MCF 10A (cell line): ENCODE measurements at places on chromosomes 4 and X.

GRCh38 chr4:97912156-97912555 is 231.1 kb downstream of the STPG2 start:
- H3K4me3 ChIP-seq, result no peak overlapping the region
- no peak for DNase-seq
- H3K27ac ChIP-seq, result no peak overlapping the region
- H3K27me3 ChIP-seq, result no peaks in the 10 kb centered on the region

DNA sequence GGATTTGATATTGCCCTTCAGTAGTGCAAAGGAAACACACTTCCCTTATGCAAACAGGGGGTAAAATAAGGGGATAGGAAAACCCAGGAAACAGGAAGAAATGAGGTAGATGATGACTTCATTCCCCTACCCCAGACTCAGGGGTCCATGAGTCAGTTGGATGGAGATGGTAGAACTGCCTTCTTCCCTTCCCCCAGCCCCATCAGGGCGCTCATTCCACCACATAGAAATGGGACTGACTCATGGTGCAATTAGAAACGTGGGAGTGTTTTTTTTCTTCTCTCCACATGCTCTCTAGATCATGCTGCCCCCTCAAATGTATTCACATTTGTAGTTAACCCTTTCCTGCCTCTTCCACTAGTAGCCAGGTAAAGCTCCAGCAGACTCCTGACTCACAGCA is 23.1 kb upstream of the ARMCX2 start:
- H3K27ac ChIP-seq, result no peak overlapping the region
- H3K36me3 ChIP-seq, result peaks cover 6% of the 10 kb centered on the region
- peaks cover 70% of the 10 kb centered on the region for H3K27me3 ChIP-seq
- no peaks in the 10 kb centered on the region for H3K4me1 ChIP-seq
- H3K4me3 ChIP-seq, result no peak overlapping the region

DNA sequence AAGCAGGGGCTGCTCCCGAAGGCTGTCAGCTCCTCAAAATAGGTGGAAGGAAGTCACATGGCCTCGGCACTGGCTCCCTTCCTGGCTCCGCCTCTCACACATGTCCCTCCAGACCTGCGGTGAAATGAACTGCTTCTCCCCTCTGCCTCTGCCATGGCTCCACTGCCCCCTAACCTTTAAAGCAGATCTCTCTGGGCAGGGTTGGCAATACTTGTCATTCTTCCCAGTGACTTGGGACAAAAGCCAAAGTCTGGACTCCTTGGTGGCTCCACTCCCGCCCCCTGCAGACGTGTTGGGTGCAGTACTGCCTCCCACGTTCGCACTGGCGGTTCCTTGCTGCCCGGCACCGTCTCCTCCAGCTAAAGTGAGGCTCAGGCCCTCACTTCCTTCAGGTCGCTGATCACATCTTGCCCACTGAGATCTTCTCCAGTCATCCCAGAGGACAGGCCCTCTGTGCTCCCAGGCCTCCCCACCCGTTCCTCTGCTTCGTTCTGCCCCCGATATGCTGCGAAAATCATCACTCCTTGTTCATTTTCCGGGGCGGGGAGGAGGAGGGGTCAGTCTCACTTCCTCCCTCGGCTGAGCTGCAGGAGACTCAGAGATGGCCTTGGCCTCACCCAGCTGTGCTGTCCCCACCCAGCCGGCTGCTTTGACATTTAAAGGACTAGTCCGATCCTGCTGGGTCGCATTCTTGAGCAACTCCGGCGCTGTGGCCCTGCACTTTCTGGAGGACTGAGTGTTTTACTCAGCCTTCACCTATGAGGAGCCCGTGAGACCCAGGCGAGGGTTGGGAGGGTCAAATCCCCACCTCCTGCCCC is 97.4 kb downstream of the PHKA2 start:
- peak overlapping the region; percentile 97 for H3K27ac ChIP-seq
- peaks cover 17% of the 10 kb centered on the region for H3K36me3 ChIP-seq
- no peaks in the 10 kb centered on the region for H3K27me3 ChIP-seq

DNA sequence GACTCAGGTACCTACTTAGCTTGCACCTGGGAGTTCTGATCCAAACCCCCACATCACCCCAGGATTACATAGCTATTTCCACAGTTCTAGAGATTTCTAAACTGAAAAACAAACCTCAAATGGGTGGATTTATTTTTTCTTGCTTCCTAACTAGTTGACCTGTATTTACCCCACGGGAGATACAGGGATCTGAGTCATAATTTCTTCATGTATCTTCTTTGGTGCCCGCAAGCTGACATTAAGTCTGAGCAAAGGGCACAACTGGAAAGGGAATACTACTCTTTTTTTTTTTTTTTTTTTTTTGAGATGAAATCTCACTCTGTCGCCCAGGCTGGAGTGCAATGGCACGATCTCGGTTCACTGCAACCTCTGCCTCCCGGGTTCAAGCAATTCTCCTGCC is 10.0 kb upstream of the ELOVL6 start:
- H3K36me3 ChIP-seq, result no peaks in the 10 kb centered on the region
- DNase-seq, result peak; percentile 35

DNA sequence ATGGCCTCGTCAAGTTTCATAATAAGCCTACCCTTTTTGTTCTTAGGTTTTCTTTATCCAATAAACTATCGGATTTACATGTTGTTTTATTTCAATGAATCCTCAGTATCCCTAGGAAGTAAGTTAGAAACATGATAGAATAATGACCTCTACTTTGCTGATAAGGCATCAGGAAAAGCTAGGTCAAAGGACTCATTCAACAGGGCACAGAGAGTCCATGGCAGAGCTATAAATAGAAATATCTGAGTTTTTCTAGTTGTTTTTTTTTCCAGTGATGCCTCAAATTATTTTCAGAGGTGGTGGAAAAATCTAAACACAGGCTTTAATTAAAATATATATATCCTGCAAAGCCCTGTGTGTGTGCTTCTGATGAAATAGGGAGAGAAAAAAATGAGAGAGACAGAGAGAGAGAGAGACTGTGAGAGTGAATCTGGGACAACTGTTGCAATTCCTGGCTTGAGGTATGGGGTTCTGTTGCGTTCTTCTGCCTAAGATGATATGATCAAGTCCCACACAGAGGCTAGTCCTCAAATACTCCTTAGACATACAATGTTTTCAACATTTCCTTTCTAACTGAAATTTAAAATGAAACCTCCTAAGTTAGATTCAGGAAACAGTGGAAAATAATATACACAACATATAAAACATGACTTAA is 139.9 kb downstream of the HDX start:
- DNase-seq, result no peak
- H3K4me1 ChIP-seq, result peaks cover 4% of the 10 kb centered on the region
- H3K27ac ChIP-seq, result peak overlapping the region; percentile 76
- no peaks in the 10 kb centered on the region for H3K27me3 ChIP-seq

- no peaks in the 10 kb centered on the region for H3K27me3 ChIP-seq
- no peak for DNase-seq
- peaks cover 8% of the 10 kb centered on the region for H3K4me1 ChIP-seq
- no peaks in the 10 kb centered on the region for H3K36me3 ChIP-seq
Measured at GRCh38 chr4:174709526-174709925, 119.5 kb downstream of the GLRA3 start.

DNA sequence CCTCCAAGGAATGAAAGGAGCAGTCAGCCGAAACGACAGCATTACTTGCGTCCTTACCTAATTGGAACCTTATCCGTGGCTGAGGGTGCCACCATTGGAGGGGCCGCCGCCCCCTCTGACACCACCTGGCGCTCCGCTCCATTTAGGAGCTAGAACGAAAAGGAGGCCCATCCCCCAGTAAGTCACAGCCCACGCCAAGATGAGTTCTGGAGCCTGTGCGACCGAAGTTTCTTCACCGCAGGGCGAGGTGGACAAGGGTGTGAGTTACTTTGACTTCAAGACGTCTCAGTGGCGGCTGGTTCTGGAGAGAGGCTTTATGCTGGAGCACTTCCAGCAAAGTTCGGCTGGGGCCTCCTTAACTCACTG is 729 bp upstream of the IRF2 start:
- H3K4me3 ChIP-seq, result peak overlapping the region; percentile 99
- H3K4me1 ChIP-seq, result peaks cover 23% of the 10 kb centered on the region
- peaks cover 14% of the 10 kb centered on the region for H3K36me3 ChIP-seq
- peak; percentile 56 for DNase-seq
- H3K27me3 ChIP-seq, result no peaks in the 10 kb centered on the region

DNA sequence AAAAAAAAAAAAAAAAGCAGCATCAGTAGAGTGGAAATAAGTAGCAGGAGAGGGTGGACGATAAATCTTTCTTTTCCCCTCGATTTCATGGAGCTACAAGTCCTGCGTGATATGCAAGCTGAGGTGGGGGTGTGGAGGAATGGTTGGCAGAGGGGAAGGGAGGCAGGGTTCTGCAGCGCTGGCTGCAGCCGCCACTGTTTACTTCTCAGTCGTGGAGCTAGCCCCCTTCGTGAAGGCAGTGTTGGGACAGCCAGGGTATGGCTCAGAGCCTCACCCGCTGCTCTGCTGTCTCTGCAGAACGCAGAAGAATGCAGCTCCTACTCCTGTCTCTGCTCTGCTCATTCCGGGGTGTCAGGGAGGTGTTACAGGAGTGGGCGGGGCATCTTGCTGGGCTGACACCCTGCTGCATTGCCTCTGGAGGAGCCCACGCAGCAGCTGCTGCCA is 140.6 kb downstream of the GPM6A start:
- no peaks in the 10 kb centered on the region for H3K27me3 ChIP-seq
- H3K4me1 ChIP-seq, result no peaks in the 10 kb centered on the region
- H3K4me3 ChIP-seq, result peak overlapping the region; percentile 72
- H3K36me3 ChIP-seq, result no peaks in the 10 kb centered on the region

DNA sequence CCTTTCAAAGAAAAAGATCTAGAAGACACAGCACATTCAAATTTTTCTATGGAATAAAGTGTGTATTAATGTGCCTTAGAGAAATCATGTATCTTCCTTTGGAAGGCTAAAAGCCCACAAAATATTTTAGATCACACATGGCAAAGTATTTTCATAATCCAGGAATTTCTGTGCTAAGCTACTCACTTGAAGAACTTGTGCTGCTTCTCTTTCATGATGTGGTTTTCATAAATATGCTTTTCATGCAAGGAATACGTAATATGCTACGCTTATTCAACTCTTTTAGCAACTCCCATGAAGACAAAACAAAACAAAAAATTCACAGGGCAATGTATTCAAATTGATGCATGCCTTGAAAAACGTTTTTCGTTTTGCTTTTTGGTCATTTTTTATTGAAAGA is 125.6 kb downstream of the ARHGAP24 start:
- H3K27me3 ChIP-seq, result no peaks in the 10 kb centered on the region
- H3K4me3 ChIP-seq, result no peak overlapping the region
- no peaks in the 10 kb centered on the region for H3K36me3 ChIP-seq
- no peak overlapping the region for H3K27ac ChIP-seq
- H3K4me1 ChIP-seq, result no peaks in the 10 kb centered on the region

GRCh38 chr4:74997948-74998729 is 65.2 kb downstream of the PARM1 start:
- no peaks in the 10 kb centered on the region for H3K27me3 ChIP-seq
- H3K36me3 ChIP-seq, result no peaks in the 10 kb centered on the region
- no peak overlapping the region for H3K27ac ChIP-seq
- DNase-seq, result no peak
- no peak overlapping the region for H3K4me3 ChIP-seq

DNA sequence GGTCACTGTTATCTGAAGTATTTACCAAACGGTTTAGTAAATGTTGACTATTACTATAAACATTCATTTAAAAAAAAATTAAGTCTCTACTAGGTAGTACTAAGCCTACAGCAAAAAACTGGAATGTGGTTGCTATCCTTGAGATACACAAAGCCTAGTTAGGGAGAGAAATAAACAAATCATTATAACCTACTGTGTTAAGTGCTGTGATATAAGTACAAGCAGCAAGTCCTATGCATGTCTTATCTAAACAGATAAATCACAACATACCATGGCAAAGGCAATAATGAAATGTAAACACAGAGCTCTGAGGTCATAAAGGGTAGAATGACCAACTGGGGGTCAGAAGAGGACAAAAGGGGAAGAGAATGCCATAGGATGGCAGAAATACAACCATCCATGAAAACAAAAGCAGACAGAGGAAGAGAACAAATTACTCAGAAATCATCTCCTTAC is 92.2 kb downstream of the RNF150 start:
- DNase-seq, result no peak
- no peaks in the 10 kb centered on the region for H3K27me3 ChIP-seq
- no peak overlapping the region for H3K27ac ChIP-seq
- no peaks in the 10 kb centered on the region for H3K36me3 ChIP-seq
- H3K4me3 ChIP-seq, result no peak overlapping the region
- no peaks in the 10 kb centered on the region for H3K4me1 ChIP-seq

GRCh38 chr4:70816894-70817293 is 22.8 kb downstream of the GRSF1 start:
- DNase-seq, result no peak
- H3K27ac ChIP-seq, result no peak overlapping the region
- H3K4me1 ChIP-seq, result no peaks in the 10 kb centered on the region
- H3K27me3 ChIP-seq, result no peaks in the 10 kb centered on the region
- no peak overlapping the region for H3K4me3 ChIP-seq
- peaks cover 42% of the 10 kb centered on the region for H3K36me3 ChIP-seq
